ENCODE measurements at places on chromosomes 7 and 10.

DNA sequence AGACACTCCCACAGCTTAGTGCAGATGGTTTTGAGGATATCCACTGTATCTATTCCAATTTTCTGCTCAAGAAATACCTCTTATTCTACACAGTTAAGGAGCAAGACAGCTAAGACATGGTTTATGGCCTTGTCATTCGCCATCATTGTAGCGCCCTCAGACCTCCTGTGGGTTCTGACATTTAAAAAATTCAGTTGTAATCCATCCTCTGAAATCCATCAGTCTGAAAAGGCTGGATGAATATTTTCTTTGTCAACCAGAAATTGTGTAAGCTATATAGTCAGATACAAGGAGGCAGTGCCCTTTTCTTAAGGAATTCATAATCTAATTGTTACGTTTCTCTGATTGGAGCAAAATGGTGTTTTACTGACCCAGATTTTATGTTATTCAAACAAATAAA is 353.6 kb downstream of the GALNT17 start:
- no peak for DNase-seq

- no peak for DNase-seq
Measured at GRCh38 chr7:146129296-146129695, 12.7 kb downstream of the CNTNAP2 start.

DNA sequence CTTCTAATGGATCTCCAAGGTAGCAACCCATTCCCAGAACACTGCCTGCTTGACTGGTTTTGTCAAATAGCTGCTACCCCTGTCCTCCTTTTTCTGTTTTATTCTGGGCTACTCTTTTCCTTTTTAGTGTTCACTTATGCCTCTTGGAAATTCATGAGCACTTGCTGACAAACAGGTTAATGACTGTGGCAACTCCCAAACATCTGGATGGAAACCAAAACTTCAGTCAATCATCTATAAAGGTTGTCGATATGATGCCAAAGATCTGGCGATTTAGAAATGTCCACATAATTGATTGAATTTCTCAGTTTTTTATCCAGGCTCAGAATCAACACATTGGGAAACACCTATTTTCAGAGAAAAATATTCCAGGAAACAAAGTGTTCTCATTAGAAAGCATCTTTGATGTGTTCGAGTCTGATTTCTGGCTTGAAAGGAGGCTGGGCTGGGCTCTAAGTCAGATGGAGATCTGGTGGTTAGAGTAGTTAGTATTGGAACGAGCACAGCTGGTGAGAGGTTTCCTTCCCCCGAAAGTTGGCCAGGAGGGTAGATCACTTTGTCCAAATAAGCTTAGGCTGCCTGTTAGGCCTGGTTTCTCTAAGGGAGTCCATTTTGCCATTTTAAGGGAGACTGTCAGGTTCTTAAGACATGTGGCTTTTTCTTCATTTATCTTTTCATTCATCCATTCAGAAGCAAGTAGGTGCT is 17.8 kb downstream of the PAX2 start:
- DNase-seq, result no peak

DNA sequence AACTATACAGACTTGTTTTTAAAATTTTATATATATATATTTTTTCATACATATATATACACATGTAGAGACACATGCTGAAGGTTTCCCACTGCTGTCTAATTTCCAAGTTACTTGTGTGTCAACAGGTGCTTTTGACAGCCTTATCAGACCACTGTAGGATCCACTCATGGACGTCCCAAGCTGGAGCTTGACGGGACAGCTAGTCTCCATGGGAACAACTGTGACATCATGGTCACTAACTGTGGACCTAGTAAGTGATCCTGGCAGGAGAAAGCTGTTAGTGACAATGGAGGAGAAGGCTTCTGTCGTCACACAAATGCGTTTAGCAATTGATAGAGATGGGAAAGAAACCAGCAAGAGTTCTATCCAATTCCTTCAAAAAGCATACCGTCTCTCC is 60.2 kb upstream of the DDC start:
- DNase-seq, result no peak

- DNase-seq, result no peak
Measured at GRCh38 chr10:86657011-86657395, 2.7 kb downstream of the OPN4 start.

DNA sequence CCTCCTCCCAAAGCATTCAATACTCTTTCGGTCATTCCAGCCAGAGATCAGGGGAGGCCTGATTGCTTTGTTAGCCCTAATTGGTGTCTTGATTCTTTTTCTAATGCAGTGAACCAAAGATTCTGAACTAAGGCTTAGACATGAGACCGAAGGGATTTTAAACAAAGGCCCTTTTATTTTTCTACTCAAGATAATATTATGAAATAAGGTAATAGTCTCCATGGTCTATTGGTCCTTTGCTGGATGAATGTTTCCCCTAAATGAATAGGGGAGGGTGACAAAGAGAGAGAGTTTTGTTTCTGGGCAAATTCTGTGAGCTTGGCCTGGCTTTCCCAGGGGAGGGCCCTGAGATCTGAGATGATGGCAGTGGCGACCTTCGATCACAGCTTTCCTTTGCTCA is 449.1 kb downstream of the TYW1 start:
- DNase-seq, result no peak

- no peak for DNase-seq
Measured at GRCh38 chr7:143321734-143322133, 5.8 kb downstream of the CLCN1 start.

DNA sequence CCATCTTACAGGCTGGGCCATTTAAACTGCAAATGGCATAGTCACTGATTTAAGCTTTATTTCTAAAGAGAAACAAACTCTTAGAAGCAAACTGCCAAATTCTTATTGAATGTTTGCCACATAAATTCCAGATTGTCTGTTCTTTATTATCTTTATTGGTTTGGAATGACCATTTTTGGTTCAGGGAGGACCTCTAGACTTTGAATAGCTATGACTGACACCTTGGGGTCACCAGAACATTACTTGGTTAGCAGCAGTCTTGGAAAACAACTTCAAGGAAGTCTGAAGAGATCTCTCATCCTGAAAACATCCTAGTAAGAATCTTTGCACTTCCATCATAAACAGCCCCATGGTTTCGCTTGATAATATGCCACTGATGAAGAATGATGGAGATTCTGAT is 197.1 kb downstream of the SUGCT start:
- no peak for DNase-seq

DNA sequence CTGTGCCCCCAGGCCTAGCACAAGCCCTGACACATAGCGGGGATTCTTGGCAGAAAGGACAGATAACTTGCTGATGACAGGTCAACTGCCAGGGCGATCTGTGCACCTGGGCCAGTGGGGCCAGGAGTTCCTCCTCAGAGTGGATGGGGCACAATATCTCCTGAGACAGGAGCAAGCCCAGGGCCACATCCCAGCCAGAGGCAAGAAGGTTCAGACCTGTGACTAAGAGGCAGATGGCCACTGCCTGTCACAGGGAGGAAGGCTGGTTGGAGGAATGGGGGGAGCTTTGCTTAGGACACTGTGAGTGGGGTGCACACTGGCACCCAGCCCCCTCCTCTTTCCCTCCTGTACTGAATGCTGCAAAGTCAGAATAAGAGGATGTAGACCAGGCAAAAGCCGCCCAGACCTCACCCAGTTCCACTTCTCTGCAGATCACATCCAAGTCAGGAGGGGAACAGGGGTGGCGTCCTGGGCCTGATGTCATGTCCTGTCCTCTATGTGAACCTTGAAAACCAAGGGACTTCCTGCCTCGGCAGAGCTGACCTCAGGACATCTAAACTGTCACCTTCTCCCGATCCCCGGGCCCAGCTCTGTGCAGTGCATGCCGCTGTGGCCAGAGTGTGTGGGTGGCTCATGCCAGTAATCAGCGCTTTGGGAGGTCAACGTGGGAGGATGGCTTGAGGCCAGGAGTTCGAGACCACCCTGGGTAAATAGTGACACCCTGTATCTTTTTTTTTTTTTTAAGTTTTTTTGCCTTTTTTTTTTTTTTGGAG is 1.3 kb downstream of the GUSB start:
- DNase-seq, result no peak

Measured in mesothelial cell of epicardium (in vitro differentiated cells).